HFFc6 (cell line): ENCODE measurements at places on chromosomes 11 and 22.

DNA sequence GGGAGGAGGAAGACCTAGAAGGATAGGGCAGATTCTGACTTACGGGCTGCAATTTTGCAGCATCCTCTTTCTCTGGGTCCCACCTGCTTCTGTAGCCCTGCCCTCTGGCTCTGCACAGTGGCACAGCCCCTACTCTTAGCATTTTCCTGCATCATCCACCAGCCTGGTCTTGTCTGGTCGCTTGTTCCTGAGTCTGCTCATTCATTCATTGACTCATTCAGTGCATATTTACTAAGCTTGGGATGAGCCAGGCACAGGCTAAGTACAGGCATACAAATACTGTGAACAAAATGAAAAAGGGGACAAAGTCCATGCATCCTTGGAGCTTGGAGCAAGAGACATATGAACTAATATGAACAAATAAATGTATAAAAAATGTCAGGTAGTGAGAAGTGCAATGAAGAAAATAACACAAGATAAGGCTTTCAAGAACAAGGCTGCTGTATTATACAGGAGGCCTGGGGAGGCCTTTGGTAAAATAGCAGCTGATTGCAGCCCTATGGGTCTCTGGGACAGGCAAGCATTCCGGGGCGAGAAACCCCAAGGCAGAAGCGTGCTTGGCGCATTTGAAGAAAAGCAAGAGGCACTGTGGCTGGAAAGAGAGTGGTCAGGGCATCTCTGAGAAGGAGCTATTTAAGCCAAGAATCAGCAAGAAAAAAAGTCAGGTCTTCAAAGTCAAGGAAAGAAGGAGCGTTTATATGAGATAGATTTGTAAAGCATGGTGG is 108.0 kb upstream of the ALX4 start:
- no peak for DNase-seq

DNA sequence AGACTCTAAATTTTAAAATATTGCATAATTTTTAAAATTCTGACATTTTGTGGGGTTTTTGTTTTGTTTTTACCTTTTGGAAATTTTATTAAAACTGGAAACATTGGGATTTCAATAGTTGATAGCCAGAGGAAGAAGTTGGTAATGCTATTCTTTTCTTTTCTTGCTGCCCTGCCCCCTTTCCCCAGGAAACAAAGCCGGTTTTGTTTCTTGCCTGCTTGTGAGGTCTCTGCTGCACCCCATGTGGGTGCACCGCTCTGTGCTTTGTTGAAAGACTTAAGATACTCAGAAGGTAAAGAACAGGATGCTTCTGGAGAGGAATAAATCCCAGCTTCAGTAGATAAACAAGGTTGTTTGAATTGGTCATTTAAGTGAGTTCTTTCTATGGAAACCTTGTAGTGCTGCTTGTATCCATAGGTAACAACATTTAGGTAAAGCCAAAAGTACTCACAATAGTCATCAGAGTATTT is 87.5 kb downstream of the YAP1 start:
- no peak for DNase-seq

DNA sequence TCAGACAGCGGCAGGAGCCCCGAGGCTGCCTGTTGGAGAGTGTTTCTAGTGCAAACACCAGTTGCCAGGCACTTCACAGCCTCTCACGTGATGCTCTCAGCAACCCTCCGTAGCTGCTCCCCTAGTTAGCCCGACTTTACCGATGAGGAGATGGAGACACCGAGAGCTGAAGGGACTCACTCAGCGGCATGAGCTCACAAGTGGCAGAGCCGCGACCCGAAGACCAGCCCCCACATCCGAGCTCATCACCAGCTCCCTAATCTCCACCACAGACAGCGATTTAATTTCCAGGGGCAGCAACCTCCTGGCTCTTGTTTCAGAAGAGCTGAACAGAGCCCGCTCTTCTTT is 28.7 kb upstream of the RTL6 start:
- no peak for DNase-seq

- peak; percentile 31 for DNase-seq
Measured at GRCh38 chr22:20298803-20299745, 20.8 kb downstream of the DGCR6L start.

DNA sequence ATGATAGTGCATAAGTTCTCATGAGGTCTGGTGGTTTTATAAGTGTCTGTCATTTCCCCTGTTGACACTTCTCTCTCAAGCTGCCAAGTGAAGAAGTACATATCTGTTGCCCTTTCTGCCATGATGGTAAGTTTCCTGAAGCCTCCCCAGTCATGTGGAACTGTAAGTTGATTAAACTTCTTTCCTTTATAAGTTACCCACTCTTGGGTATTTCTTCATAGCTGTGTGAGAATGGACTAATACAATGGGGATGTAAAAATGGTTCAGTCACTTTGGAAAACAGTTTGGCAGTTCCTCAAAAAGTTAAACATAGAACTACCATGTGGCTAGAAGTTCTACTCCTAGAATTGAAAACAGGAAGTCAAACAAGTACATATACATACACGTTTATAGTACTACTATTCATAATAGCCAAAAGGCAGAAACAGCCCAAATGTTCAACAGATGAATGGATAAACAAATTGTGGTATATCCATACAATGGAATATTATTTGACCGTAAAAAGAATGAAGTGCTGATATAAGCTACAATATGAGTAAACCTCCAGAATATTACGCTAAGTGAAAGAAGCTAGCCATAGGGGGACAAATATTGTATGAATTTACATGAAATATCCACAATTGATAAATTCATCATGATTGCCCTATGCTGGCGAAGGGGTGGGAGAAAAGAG is 16.0 kb upstream of the DKK3 start:
- DNase-seq = no peak

GRCh38 chr11:128053981-128054931 is 533.1 kb downstream of the ETS1 start:
- DNase-seq = peak; percentile 29

GRCh38 chr22:49638001-49638400 is 189.7 kb downstream of the BRD1 start:
- no peak for DNase-seq

DNA sequence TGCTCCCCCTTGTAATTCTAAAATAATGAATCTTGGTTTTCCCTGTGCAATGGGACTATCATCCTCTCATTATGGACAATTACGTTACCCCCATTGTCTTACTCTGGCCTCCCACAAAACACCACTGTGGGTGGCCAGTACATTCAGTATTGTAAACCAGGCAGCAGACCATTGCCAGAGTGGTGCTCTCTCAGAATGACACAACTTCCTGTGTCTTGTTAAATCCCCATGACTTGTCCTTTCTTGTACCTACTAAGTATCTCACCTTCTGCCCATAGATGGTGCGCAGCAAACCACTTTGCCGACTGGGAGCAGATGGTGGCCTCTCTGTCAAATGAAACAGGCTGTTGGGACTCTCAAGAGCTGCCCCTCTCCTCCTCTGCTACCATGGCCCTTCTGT is 287.1 kb upstream of the RAG2 start:
- DNase-seq = no peak

DNA sequence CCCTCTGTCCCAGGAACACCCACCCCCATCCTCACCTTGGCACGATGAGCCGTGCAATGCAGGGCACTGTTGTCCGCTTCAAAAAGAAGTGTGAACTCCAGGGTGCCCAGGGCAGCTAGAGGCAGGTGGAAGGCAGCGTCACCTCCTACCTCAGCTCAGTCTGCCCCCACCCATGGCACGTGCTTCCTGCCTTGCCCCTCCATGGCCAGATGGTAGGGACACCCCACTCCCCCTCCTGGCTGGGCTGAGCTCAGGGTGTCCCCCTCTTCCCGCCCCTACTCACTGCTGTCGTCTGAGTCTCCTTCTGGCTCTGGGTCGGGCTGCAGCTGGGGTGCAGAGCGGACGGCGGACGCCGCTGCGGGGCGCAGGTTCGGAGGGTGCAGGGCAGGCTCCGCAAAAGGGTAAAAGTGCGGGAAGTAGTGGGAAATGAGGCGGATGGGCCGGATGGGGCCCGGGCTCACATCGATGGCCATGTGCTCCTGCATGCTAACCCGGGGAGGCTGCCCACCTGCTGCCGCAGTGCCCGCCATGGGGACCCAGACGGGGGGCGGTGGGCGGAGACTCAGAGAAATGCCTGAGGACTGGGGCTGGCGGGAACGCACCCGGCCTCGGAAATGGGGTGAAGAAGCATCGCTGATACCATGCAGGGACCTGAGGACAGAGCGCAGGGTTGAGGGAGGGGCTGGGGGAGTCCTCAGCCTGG is 9.1 kb downstream of the NDUFV1 start:
- DNase-seq = no peak

DNA sequence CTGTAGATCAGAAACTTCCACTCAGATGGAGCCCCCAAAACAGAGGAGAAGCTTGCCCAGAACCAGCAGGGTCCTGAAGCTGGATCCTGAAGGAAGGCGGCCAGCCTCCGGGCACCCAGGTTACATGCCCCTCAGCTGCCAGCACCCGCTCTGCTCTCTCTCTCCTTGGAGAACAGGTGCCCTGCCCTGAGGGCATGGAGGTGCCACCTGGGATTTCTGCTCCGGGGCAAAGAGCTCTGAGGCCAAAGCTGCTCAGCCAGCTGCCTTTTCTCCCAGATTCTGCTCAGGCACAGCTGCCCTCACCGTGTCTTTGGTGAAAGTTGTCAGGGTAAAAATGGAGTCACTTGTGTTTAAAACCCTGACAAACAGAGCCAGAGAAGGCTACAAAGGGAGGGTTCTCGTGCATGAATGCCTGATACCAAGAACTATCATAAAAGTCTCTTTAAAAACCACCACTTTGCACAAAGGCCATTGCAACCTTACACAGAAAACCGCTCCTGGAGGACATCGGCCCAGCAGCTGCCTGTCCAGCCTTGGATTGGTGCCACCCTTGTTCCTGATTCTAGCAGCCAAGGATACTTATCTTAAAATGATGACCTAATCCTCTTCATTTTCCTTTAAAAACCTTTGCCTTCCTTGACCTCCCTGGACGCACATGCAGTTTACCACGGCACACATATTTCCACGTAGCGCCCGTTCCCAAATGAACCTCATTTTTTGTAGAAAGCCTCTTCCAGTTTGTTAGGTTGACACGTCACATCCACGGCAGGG is 140.0 kb downstream of the CACNA1I start:
- DNase-seq = no peak

DNA sequence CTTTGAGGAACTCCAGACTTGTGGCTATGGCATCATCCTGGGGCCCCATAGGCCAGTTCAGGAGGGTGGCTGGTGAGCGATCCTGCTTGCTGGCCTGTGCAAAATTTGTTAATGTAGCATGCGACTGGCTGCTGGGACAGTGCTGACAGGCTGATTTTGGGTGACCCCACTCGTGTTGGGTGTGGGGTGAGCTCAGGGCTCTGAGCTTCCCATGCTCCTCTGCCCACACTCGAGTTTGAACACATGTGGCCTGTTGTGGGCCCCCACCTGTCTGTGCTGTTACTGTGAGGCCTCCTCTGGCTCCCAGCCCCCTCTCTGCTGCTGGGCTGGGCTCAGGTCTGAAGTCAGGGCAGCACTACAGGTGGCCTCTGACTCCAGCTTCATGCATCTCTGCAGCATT is 64.4 kb upstream of the MYEOV start:
- no peak for DNase-seq
